SHP77 treated with DMSO at 0.1 percent for 48 hours (cell line): ENCODE measurements at places on chromosomes 2 and 18.

- no peak for DNase-seq
Observed at GRCh38 chr2:98091738-98092137, 4.8 kb downstream of the VWA3B start.

DNA sequence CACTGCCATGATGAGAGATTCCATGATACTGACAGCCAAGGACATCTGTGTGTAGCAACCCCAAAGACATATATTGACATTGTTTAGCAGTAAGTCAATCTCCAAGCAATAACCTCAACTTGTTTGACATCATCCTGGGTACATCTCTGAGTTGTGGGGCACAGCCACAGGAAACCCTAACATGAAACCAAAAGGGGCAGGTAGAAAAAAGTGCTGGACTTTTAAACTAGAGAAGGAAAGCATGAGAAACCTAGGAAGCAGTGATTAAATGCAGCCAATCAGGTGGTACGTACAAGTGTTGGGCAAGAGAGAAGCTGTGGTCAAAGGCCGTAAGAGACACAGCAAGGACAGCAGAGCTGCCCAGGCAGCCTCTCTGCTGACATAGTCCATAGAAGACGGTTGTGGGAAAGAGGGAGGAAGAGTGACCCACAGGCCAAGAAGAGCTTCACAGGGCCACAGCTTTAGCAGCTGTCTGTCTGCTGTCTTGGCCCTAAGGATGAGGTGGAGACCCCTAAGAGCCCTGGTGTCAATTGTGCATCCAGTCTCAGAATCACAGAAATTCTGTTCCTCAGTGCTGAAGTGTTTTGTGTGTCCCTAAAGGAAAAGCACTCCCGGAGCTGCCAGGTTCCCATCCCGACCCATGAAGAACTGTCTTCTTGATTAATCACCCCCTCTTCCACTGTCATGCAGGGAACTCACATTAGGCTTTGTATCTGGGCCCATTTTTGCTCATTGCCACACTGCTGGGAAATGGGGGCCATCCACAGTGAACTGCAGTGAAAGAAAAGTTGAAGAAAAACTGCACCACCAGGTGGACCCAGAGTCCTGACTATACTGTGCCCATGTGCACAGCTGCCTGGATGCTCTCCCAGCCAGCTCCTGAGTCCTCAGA lies 25.4 kb upstream of the CHN1 start:
- DNase-seq = no peak

DNA sequence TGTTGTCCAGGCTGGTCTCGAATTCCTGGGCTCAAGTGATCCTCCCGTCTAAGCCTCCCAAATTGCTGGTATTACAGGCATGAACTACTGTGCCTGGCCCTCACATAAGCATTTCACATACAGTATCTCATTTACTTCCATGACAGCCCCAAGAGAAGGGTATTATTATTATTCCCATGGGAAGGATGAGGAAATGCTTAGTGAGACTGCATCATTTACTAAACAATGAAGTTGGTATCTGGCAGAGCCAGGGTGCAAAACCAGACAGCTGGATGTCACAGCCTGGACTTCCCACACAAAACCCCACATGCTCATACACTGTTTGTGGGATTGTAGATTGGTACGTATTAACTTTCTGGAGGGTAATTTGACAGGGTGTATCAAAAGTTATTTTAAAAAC lies 29.9 kb downstream of the DAPL1 start:
- DNase-seq = no peak

DNA sequence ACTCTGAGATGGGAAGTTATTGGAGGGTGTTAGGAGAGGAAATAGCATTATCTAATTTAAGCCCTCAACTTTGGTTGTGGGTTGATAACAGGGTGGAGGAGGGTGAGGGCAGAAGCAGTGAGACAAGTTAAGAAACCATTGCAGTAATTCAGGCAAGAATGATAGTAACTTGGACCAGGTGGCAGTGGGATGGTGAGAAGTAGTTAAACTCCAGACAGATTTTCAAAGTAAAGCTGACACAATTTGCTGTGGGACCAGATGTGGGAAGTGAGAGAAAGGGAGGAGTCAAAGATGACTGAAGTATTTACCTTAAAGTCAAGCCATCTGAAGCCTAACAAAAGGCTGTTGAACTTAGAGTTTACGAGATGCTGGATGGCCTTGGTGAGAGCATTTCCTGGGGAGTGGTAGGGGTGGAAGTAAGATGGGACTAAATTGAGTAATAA lies 163.2 kb upstream of the KLF7 start:
- no peak for DNase-seq

DNA sequence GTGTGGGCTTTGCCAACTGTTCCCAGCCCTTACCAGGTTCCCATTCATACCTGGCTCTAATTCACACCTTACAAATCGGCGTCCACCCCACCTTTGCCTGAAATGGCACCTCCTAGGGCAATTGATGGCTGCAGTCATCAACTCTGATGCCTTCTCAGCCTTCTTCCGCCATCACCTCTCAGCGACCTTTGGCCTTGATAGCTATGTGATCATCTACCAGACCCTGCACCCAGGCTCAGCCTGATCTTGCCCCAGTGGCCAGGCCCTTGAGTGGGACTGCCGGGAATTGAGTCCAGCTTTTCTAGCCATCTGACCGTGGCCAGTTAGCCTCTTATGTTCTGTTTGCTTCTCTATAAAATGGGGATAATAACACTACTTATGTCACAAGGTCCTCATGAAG lies 32.5 kb downstream of the PSD4 start:
- DNase-seq = no peak

DNA sequence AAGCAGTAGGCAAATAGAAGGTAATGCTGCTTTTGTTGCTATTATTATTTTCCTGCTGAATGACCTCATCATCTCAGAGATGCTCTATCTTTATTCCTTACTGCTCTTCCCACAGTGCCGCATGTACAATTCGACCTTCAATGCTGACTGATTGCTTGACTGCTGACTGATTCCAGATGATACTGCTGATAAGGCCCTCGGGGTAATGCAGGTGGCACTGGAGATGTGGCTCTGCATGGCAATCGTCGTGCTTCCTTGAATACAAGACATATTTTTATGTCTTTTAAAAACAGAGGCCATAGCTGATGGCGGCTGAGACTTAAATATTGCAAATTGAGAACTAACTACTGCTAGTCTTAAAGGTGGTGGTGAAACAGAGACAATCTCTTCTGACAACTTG lies 146.6 kb downstream of the LOXHD1 start:
- no peak for DNase-seq

DNA sequence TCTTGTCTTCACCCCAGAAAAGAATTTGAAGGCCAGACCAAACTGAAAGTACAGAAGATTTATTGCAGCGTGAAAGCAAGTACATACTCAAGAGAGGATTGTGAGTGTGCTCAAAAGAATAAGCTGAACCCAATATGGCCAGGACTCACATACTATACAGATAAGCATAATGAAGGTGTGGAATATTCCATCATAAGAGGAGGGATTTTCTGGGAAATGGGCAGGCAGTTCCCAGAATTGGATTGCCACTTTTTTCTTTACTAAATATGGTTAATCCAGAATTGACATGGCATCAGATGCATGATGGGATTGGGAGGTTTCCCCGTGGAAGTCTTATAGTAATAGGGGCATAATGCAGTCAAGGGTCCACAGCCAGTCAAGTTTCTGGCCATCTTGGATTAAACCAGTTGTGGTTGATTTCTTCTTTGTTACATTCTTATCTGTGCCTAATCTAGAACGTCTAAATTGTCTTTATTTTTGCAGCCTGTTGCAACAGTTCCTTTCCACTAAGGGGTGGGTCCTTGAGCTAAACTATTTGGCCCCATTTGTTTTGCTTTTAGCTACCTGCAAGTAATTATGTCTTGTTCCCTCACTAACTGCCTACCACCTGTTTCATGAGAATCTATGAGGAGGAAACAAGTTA lies 9.0 kb downstream of the SP140L start:
- no peak for DNase-seq

- DNase-seq = no peak
Observed at GRCh38 chr2:64731746-64732145, 78.0 kb upstream of the SERTAD2 start.

GRCh38 chr2:25617948-25618646 lies 55.3 kb downstream of the DTNB start:
- no peak for DNase-seq

DNA sequence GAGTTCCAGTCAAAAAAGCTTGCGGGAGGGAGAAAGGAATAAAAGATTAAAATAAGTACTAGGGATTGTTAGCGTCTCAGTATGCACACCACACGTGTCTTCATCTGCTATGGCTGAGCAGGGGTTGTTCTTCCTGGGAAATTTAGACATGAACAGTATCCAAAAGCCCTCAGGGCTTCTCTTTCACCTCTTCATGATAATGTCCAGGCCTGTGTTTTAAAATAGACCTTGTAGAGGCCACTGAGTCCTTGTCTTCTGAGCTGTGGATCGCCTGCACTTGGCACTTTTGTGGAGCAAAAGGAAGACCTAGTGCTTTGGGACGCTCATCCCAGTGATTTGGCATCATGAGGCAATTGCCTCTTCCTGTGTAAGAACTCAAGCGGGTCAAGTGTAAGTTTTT lies 52.4 kb downstream of the CFAP221 start:
- DNase-seq = no peak

DNA sequence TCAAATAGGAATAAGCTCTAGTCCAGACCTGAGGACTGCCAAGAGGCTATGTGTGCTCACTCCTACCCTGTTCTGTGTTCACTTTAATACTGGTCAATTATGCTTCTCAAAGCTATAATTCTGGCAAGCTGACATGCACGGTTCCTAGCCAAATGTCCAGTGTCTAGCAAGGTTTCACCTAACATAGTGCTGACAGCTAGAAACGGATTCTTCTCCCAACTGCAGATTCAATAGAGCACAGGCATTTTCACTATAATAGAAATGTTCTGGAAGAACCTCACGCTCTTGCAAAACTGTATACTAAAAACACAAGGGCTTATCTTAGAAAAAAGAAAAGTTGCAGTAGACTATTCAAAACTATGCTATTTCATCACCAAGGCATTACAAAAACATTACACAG lies 45.1 kb downstream of the HDAC4 start:
- no peak for DNase-seq

GRCh38 chr18:26981360-26982082 lies 116.0 kb upstream of the AQP4 start:
- no peak for DNase-seq

- DNase-seq = no peak
Observed at GRCh38 chr2:227163485-227163997, 464 bp downstream of the COL4A4 start.
